ENCODE measurements at places on chromosomes 13 and 19.

DNA sequence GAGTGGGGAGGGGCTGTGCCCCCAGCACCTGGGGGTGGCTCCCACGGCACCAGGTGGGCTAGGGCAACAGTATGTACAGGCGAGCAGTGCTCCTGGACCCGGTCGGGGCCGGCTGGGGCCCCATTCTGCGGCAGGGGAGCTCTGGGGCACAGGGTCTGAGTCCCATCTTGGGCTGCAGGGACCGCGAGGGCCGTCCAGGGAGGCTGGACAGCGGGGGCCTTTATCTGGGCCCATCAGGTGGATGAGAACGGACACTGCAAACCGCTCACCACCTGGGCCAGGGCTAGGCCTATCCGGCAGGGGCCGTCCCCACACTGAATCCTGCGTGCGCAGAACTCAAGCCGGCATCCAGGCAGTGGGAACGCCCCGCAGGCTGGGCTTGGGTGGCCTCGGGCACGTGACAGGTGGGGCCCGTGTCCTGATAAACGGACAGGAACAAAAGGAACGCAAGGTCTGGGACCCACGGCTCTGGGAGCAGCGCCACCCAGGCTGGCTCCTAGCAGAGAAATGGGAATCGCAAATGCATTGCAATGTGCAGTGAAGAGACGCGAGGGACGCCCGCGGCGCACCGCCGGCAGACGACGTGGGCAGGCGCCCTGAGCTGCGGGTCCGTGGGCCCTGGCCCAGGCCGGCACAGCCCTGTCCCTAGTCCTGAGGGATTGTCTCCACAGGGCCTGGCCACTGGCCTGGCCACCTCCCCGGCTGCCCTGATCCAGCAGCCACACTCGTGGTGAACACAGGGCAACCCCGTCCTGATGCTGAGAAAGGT is 29.7 kb downstream of the BTBD2 start:
- no peak for DNase-seq

DNA sequence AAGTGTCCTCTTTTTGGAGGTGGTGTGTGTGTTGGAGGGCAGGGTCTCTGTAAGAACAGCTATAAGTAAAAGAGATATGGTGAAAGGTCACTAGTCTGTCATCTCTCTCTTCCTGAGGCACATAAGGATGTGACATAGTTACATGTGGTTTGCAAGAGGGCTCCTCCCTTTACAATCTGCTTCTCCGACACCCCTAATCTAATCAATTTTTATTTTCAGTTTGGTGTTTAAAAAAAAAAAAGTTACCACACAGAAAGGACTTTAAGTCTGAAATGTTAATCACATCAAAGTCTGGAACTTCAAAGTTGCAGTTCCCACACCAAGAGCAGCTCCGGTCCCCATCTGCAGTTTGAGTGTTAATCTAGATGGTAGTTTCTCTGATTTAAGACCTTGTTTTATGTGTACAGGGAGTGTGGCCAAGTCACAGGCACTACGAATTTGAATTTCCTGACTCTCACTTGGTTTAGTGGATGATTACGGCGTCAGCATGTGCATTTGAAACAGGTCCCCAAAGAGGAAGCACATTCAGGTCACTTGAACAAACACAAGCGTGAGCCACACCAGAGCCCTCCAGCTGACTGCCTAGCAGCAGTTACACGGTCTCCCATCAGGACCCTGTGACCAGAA is 53.1 kb downstream of the FOXO1 start:
- DNase-seq, result peak; percentile 51

GRCh38 chr13:110519046-110519445 is 42.5 kb downstream of the RAB20 start:
- no peak for DNase-seq

DNA sequence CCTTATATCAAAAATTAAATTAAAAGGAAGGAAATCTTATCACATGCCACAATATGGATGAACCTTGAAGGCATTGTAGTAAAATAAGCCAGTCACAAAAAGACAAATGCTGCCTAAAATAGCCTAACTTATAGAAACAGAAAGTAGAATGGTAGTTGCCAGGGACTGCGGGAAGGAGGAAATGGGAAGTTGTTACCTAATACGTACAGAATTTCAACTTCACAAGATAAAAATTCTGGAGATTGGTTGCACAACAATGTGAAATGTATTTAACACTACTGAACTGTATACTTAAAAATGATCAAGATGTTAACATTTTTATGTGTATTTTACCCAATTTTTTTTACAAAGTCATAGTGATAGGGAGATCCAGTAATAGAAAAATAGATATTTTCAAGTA is 10.2 kb upstream of the N4BP2L2 start:
- DNase-seq, result peak; percentile 32

GRCh38 chr19:40417643-40417981 is 4.4 kb upstream of the PRX start:
- DNase-seq, result no peak

GRCh38 chr13:102237230-102237629 is 164.6 kb downstream of the FGF14 start:
- no peak for DNase-seq

- no peak for DNase-seq
Observed at GRCh38 chr19:47511128-47511517, 3.7 kb downstream of the NAPA start.

DNA sequence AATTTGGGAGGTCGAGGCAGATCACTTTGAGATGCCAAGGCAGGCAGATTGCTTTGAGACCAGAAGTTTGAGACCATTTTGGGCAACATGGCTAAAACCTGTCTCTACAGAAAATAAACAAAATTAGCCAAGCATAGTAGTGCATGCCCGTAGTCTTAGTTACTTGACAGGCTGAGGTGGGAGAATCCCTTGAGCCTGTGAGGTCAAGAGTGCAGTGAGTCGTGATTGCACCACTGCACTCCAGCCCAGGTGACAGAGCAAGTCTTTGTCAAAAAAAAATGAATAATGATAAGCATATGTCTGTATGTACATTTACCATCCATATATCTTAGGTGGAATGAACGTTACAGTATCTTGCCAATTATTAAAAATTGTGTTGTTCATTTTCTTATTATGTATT is 2447.7 kb downstream of the PCDH9 start:
- no peak for DNase-seq

DNA sequence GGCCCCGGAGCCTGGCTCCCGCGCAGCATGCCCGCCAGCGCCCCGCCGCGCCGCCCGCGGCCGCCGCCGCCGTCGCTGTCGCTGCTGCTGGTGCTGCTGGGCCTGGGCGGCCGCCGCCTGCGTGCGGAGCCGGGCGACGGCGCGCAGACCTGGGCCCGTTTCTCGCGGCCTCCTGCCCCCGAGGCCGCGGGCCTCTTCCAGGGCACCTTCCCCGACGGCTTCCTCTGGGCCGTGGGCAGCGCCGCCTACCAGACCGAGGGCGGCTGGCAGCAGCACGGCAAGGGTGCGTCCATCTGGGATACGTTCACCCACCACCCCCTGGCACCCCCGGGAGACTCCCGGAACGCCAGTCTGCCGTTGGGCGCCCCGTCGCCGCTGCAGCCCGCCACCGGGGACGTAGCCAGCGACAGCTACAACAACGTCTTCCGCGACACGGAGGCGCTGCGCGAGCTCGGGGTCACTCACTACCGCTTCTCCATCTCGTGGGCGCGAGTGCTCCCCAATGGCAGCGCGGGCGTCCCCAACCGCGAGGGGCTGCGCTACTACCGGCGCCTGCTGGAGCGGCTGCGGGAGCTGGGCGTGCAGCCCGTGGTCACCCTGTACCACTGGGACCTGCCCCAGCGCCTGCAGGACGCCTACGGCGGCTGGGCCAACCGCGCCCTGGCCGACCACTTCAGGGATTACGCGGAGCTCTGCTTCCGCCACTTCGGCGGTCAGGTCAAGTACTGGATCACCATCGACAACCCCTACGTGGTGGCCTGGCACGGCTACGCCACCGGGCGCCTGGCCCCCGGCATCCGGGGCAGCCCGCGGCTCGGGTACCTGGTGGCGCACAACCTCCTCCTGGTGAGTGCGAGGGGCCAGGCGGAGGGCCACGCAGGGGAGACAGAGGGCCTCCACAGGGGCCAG is at the start of gene KL:
Gene KL, plus strand, starts transcription at position 10 of the 909 bp plus-strand sequence. Its CDS starts 18 bp downstream, at position 28.
- peak; percentile 15 for DNase-seq

DNA sequence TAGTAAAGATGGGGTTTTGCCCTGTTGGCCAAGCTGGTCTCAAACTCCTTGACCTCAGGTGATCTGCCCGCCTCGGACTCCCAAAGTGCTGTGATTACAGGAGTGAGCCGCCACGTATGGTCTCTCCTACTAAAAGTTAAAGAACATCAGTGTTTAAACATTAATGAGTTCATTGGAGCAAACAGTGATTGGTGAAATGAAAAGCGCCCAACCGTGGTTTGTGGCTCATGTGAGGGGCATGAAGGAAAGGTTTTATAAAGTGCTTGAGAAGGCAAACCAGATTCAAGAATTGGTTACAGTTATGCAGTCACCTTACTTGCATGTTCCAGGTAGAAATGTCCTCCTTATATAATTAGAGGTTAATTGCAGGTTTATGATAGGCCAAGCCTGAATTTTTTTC is 109.5 kb downstream of the ZNF675 start:
- no peak for DNase-seq

GRCh38 chr13:94286581-94286980 is 192.9 kb downstream of the DCT start:
- DNase-seq, result no peak

GRCh38 chr13:101845245-101846020 is 393.0 kb downstream of the ITGBL1 start:
- DNase-seq, result no peak

GRCh38 chr13:47437406-47437805 is 540.6 kb upstream of the HTR2A start:
- no peak for DNase-seq

DNA sequence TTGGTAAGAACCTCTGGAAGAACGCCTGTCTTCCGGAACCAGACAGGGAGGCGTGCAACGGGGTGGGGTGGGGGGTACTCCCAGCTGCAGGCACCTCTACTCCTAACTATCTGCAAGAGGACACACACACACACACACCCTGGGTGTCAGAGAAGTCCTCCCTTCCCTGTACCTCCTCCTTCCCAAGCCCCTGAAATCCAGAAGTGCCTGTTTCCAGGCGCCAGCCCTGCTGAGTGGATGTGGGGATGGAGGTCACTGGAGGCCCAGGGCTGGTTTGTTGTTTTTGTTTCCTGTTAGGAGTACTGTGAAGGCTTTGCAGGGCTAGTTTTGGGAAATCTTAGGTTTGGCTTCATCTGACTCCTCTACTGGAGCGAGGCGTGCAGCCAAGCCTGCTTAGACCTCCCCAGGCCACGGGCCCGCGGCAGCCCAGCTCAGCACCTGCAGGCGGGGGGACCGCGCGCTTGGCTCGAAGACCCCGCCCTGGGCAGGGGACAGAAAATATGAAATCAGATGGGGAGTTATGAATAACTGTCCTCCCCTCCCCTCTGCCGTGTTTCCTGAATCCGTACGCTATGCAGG is 36.4 kb downstream of the SOX1 start:
- no peak for DNase-seq

GRCh38 chr19:21474671-21475181 is 30.7 kb upstream of the ZNF429 start:
- peak; percentile 88 for DNase-seq

- no peak for DNase-seq
Observed at GRCh38 chr13:28220166-28220565, 81.8 kb downstream of the PAN3 start.

DNA sequence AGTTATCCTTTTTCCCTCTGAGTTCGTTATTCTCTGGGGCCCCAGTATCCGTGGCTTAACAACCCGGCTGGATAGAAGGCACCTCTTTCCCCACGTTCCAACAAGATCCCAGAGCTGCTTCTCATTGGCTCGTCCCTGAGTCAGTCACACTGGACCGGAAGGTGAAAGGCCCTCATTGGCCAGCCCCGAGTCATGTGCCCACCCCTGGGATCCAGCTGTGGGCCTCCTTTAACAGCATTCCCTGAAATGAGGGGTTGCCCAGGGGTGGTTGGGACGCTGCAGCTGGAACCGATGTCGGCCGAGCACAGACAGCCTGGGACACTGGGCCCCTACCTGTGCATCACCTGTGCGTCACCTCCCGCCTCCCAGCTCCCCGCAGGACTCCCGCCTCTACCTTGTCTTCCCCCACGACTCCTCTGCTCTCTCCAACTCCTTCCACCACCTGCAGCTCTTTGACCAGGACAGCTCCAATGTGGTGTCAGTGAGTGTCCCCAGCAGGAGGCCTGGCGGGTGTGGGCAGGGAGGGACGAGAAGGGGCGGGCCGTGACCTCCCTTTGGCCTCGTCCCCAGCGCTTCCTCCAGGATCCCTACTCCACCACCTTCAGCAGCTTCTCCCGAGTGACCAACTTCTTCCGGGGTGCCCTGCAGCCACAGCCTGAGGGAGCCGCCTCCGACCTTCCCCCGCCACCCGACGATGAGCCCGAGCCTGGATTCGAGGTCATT is 4.3 kb downstream of the TBC1D17 start:
- DNase-seq, result peak; percentile 39

- DNase-seq, result peak; percentile 94
Observed at GRCh38 chr19:45927565-45928261, 13.1 kb upstream of the NANOS2 start.

DNA sequence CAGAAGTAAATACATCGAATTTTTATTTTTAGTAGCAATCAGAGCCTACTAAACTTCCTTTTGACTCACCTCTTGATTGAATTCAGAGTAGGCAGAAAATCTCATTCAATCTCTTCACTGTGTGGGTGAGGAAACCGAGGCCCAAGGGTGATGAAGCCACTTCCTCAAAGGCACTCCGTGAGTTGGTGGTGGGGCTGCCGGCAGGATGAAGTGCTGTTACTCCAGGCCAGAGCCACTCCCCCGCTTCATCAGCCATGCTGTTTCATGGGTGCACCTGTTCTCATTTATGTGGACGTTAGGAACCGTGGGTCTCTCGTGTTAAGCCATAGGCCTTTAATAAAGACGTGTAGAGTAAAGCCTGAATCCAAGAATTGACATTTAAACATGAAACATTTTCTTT is 13.2 kb downstream of the ING1 start:
- DNase-seq, result no peak

- DNase-seq, result no peak
Observed at GRCh38 chr13:40673414-40673813, 7.0 kb upstream of the FOXO1 start.

DNA sequence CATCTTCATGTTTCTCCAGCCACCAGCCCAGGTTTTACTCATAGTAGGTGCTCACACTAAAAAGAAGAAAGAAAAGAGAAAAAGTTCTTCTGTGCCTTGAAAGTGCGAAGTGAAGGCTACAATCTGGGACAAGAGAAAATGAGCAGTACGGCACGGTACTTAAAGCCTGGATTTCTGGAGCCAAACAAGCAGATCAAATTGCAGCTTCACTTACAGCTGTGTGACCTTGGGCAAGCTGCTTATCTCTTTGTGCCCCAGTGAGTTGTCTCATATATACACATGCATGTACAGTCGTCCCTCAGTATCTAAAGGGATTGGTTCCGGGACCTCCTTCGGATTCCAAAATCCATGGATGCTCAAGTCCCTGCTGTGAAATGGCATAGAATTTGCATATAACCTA is 41.8 kb downstream of the GSX1 start:
- no peak for DNase-seq

GRCh38 chr13:63909726-63910375 is 2494.2 kb upstream of the PCDH20 start:
- no peak for DNase-seq

DNA sequence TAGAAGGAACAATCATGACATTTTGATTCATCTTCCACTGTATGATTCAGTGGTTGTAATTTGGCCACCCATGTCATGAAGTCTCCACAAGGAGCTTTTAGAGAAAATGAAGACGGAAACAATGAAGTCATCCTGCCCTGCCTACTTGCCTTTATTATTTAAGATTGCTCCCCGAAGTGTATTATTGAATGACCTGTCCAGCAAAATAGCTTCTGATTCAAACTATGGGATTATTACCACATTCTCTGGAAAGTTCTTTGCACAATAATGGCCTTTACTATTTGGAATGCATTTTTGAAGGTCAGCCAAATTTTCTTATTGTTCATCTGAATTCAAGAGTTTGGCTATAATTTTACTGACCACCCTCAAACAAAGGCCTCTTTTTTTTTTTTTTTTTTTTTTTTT is 77.8 kb upstream of the RFC3 start:
- DNase-seq, result no peak
